ENCODE measurements at places on chromosomes 12 and 14. TPM values are rescaled to one million over a fixed set of nuclear protein-coding genes. Genes with fewer than 3 reads are reported as not detected.

- DNase-seq, result no peak
- no peaks in the 10 kb centered on the region for H3K27me3 ChIP-seq
- H3K36me3 ChIP-seq, result no peaks in the 10 kb centered on the region
- no peak overlapping the region for H3K4me3 ChIP-seq
- no peaks in the 10 kb centered on the region for H3K4me1 ChIP-seq
- no peak overlapping the region for H3K27ac ChIP-seq
These were observed 28.8 kb downstream of the OAS2 start for GRCh38 chr12:113007166-113007565.

DNA sequence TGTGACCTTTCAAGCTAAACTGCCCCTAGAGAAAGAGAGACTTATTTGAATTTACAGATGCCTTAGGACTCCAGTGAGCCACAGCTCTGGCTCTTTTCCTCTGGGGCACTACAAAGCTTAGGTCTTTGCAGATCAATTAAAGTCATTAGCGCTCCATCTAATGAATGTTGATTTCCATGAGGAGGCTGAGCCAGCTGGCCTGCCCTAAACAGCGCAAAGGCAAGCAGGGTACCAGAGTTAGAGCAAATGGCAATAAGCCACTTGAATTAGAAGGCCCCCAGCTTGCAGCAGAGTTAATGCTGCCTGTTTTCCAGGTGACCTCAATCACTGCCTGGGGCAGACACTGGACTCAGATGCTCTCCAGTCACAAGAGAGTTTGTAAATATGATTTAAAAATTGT is 695.3 kb downstream of the DIO2 start:
- DNase-seq, result no peak
- H3K4me3 ChIP-seq, result no peak overlapping the region
- H3K27ac ChIP-seq, result no peak overlapping the region
- no peaks in the 10 kb centered on the region for H3K4me1 ChIP-seq
- H3K36me3 ChIP-seq, result no peaks in the 10 kb centered on the region

GRCh38 chr14:88242446-88242845 is 80.6 kb downstream of the KCNK10 start:
- H3K27me3 ChIP-seq, result peaks cover 22% of the 10 kb centered on the region
- no peaks in the 10 kb centered on the region for H3K4me1 ChIP-seq
- H3K27ac ChIP-seq, result no peak overlapping the region
- H3K4me3 ChIP-seq, result no peak overlapping the region
- DNase-seq, result no peak

GRCh38 chr12:125120566-125120965 is 55.3 kb downstream of the AACS start:
- no peaks in the 10 kb centered on the region for H3K27me3 ChIP-seq
- no peak for DNase-seq
- H3K4me1 ChIP-seq, result no peaks in the 10 kb centered on the region
- H3K36me3 ChIP-seq, result no peaks in the 10 kb centered on the region
- no peak overlapping the region for H3K4me3 ChIP-seq
- no peak overlapping the region for H3K27ac ChIP-seq

DNA sequence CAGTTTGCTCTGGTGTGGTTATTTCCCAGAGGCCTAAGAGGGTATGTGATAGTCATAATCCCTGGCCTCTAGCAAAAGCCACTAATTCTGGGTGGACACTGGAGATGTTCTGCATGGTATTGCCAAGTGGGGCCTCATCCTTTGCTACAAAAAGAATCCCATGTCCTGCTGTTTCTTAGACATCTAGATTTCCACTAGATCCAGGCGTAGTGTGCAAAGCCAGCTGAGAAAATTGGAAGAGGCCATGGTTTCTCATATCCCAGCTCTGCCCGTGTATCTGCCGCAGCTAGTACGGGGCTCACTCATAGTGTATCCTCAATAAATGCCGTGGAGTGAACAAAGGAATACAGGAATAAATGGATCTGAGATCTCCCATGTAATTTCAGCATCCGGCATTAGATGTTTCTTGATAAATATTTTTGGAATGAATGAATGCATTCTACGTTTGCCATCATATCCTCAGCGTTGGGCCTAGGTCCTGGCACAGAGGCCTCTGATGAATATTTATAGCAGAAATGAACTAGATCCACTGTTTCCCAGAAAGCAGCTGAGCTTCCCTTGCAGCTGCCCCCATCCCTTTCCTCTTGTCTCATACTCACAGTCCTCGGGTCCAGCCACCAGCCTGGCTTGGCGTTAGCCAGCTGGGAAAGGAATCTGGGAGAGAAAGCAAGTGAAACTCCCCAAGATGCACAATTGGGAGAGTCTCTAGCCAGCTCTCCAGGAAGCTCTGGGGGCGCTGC is 76.3 kb upstream of the NOS1 start:
- no peak overlapping the region for H3K27ac ChIP-seq
- H3K36me3 ChIP-seq, result no peaks in the 10 kb centered on the region
- DNase-seq, result no peak
- H3K4me3 ChIP-seq, result no peak overlapping the region
- no peaks in the 10 kb centered on the region for H3K27me3 ChIP-seq

DNA sequence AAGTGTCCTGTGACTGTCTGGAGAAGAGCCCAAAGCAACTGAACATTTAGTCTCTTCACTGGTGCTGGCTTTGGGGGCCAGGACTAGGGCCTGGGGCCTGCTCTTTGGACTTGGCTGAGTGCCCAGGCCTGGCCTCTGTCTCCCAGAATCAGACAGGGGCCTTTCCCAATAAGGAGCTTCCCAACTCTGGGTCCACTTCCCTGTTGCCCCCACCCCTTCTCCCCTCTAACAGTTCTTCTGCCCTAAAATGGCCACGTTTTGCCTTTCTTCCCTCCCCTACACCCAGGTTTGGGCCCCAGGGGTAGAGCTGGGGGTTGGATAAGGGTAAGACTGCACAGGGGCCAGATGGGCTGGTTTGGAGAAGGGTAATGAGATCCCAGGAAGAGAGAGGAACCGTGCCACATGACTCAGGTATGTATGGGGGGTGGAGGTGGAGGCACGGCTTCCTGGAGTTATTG is 10.0 kb upstream of the ITGA5 start:
- H3K27ac ChIP-seq, result no peak overlapping the region
- no peak overlapping the region for H3K4me3 ChIP-seq
- no peak for DNase-seq
- H3K36me3 ChIP-seq, result no peaks in the 10 kb centered on the region
- H3K4me1 ChIP-seq, result peaks cover 4% of the 10 kb centered on the region

DNA sequence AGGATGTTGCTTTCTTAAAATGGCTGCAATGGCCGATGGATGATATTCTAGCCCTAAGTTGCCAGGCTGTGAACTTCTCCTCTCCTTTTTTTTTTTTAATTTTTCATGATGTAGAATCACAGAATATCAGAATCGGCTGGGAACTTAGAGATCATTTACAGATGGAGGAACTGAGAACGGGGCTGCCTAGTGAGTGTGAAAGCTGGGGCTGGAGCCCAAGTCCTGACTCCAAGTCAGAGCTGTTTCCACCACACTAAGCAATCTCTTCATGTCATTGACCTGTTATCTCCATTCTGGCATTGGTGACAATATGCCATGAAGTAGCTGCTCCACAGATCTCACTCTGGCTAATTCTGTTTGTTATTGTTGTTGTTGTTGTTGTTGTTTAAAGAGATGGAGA is 121.7 kb downstream of the SLC38A1 start:
- no peak overlapping the region for H3K4me3 ChIP-seq
- H3K27ac ChIP-seq, result no peak overlapping the region
- H3K36me3 ChIP-seq, result no peaks in the 10 kb centered on the region
- no peaks in the 10 kb centered on the region for H3K4me1 ChIP-seq
- no peak for DNase-seq

DNA sequence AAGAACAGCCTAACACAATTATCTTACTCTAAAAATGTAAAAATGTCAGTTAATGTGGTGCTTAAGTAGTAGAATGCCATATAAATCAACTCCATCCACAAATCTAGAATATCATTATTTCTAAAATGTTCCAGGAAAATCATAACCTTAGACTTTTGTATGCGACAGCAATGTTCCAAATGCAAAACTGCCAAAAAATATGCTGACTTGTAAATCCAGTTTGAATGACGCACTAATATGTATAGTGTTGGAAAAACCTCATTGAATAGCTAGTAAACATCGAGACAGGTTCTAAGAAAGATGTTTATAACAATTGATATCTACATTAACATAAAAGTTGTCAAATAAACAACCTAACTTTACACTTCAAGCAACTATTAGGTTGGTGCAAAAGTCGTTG is 469.1 kb upstream of the PRICKLE1 start:
- H3K27me3 ChIP-seq, result no peaks in the 10 kb centered on the region
- no peak overlapping the region for H3K27ac ChIP-seq
- no peak overlapping the region for H3K4me3 ChIP-seq
- no peaks in the 10 kb centered on the region for H3K36me3 ChIP-seq
- DNase-seq, result no peak

- no peaks in the 10 kb centered on the region for H3K27me3 ChIP-seq
- no peak for DNase-seq
- no peaks in the 10 kb centered on the region for H3K36me3 ChIP-seq
- no peak overlapping the region for H3K4me3 ChIP-seq
- no peaks in the 10 kb centered on the region for H3K4me1 ChIP-seq
- no peak overlapping the region for H3K27ac ChIP-seq
These were observed 39.2 kb downstream of the ACADS start for GRCh38 chr12:120764816-120765215.

DNA sequence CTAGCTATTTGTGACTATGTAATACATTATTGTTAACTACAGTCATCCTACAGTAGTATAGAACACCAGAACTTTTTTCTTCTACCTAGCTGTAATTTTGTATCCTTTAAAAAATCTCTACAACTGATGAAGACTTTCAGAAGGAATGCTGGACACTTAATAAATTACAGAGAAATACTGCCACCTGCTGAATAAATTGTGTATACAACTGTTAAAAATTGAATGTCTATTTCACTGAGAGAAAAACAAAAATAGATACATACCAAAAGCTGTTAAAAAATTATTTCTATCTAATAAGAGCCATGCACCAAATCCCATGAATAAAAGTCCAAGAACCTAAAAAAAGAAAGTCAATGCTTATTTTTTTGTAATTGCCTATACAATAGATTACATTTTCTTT is 6.6 kb downstream of the TSPAN19 start:
- H3K27ac ChIP-seq, result no peak overlapping the region
- H3K4me3 ChIP-seq, result no peak overlapping the region

GRCh38 chr12:104384141-104384880 is 72.4 kb upstream of the CHST11 start:
- no peak for DNase-seq
- H3K27me3 ChIP-seq, result no peaks in the 10 kb centered on the region
- no peak overlapping the region for H3K27ac ChIP-seq
- no peaks in the 10 kb centered on the region for H3K36me3 ChIP-seq
- H3K4me1 ChIP-seq, result no peaks in the 10 kb centered on the region

DNA sequence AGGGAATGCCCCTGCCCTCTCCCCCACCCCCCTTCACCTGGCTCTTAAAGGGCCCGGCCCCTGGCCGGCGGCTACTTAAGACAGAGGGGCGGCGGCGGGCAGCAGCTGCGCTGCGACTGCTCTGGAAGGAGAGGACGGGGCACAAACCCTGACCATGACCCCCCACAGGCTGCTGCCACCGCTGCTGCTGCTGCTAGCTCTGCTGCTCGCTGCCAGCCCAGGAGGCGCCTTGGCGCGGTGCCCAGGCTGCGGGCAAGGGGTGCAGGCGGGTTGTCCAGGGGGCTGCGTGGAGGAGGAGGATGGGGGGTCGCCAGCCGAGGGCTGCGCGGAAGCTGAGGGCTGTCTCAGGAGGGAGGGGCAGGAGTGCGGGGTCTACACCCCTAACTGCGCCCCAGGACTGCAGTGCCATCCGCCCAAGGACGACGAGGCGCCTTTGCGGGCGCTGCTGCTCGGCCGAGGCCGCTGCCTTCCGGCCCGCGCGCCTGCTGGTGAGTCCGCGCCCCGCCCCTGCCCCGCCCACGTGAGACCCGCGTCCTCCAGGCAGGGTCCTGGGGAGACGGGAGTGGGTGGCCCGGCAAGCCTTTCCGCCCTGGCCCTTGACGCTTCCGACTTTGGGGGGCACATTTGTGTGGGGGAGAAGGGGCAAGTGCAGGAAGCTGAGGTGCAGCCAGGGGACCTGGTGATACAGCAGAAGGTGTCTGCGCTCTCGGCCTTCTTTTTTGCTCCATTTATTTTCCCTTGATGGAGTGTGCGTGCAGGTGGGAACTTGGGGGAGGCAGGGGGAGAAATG is at the start of gene IGFBP6:
TSS of gene IGFBP6 (plus strand) at position 104 of the 790 bp plus-strand sequence. CDS start at position 155, 51 bp downstream.
- DNase-seq, result peak; percentile 45
- H3K4me1 ChIP-seq, result peaks cover 6% of the 10 kb centered on the region
- H3K4me3 ChIP-seq, result peak within 1 kb of the TSS; percentile 57
- no peaks in the 10 kb centered on the region for H3K36me3 ChIP-seq
- H3K27ac ChIP-seq, result peak within 1 kb of the TSS; percentile 96
- no peaks in the 10 kb centered on the region for H3K27me3 ChIP-seq

Gene RNASE3
- total RNA-seq, result not detected

Gene ACVRL1
- total RNA-seq, result 274 TPM

Gene HSPB8
- 32.8 TPM for total RNA-seq

Gene MBIP
- 33.1 TPM for total RNA-seq

Gene CDKN3
- 2.9 TPM for total RNA-seq

Gene HPD
- 1.6 TPM for total RNA-seq

Gene ACOT6
- not detected for total RNA-seq
